ENCODE measurements at places on chromosomes 7 and 10.

- DNase-seq: no peak
These were observed 12.5 kb downstream of the TMEM72 start for GRCh38 chr10:44923611-44924010.

DNA sequence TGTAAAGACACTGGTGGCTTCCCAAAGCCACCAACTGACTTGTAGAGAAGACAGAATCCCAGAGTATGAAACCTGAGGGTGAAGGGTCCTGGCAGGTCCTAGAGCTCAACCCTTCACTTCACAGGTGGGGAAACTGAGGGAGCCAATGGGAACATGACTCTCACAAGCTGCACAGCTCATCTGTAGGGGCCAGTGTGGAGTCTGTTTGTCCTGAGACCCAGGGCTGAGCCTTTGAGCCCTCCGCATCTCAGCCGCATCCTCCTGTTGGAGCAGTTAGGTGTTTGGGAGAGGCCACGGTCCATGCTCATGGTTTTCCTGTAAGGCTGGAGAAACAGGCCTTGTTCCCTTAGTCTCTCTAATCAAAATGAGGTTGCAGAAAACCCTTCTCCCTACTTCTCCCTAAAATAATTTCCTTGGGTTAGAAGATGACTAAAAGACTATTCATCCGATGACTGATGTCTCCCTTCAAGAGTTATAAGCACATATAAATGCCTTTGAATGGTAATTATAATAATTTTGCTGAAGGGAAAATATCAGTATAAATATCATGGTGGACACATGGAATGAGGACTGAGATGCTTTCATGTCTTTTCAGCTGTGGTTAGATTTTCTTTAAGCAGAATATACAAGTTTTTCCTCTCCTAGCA, 10.3 kb downstream of the HTRA1 start:
- DNase-seq: no peak

GRCh38 chr10:1635340-1635739, 102.0 kb downstream of the ADARB2 start:
- DNase-seq: no peak

DNA sequence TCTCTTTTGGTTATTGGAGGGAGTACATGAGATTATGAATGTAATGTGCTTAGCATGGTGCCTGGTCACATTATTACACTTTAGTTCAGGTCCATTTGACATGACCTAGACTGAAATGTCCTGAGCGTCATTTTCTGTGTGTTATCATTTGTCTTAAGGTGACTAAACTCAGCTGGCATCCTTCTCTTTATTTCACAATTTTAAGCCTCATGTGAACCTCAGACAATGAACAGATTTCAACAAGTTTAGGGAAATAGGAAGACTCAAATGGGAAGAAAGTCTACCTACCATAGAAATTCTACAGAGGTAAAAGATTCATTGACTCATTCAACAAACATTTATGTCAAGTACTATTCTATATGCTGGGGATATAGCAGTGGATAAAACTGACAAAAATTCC, 70.2 kb upstream of the EXOC6 start:
- no peak for DNase-seq

DNA sequence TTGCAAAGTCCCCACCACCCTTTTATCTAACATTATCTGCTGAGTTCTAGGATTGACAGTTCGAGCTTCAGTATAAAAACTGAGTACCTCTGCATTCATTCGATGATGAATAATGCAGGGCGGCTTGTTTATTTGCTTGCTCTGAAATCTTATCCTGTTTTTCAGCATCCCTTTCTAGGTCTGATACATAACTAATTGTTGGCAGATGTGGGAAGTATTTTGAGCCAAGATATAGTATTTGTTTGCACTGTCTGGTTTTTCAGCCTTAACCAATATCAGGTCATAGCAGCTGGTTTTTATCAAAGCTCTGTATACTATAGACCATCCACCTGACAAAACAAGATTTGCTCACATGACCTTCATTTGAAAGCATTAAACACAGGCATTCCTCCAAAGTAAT, 161.4 kb downstream of the TFEC start:
- no peak for DNase-seq

- no peak for DNase-seq
These were observed 68.1 kb downstream of the LHPP start for GRCh38 chr10:124529661-124530214.

DNA sequence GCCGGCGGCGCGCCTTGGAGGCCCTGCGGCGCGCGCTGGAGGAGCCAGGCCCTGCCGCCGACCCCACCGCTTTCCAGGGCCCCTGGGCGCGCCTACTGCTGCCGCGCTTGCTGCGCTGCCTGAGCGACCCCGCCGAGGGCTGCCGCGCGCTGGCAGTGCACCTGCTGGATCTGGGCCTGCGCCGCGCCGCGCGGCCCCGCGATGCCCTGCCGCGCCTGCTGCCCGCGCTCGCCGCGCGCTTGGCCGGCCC, 280 bp downstream of the DNAAF5 start:
- DNase-seq: no peak

DNA sequence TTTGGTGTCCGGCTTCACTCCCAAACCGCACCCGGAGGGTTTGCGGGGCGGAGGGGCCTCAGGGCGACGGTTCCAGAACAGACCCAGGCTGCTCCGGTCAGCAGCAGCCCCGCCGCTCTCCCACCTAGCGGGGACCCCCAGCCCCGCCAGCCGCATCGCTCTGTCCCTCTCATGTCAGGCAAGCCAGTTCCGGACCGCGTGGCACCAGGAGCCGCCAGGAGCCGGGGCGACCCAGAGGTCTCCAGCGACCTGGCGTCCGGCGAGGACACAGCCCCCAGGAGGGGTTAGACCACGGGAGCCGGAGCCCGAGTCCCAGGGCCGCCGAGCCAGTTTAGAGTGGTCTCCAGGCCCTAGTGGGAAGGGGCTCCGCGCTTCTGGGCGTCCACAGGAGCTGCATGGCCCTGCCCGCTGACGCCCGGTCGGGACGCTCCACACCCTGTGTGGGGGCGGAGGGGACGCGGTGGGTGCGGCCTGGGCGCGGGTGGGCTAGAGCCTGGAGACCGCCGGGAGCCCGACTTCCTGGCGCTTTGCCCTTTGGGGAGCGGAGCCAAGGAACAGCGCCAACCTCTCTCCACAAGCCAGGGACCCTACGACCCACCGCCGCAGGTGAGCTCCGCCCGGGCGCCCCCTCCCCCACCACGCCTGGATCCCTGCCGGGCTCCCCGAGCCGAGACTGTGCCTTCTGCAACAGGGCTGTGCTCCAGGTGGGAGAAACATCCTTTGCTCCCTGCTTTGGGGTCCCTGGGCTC, 43.4 kb downstream of the ZNF117 start:
- DNase-seq: no peak

DNA sequence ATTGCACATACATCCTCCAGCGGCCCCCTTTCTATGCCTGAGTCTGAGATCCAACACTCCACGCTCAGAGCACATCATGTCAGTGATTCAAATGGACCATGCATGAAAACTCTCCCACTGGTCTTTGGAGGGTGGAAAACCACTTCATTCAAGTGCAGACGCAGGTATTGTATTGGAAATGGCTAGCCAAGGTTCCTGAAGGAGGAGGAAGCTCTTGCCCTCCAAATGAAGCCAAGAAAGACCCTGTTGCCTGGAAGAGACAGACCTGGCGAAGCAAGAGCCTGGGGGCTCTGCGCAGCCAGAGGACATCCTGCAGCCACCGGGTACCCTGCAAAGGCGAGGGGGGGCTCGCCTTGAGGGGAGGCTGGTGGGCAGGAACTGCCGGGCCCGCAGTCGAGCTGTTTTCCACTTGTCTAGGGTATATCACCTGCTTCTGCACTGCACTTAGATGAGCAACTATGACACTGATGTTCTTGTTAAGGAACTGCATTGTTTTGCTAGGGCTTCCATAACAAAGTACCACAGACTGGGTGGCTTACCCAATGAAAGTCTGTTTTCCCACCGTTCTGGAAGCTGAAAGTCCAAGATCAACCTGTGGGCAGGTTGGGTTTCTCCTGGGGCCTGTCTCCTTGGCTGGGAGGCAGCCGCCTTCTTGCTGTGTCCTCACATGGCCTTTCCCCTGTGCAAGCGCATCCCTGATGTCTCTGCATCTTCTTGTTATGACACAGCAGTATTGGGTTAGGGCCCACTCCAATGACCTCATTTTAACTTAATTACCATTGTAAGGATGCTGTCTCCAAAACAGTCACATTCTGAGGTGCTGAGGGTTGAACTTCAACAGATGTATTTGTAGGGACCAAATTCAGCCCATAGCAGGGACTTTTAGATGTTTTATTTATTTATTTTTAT, 233.4 kb downstream of the ARHGAP12 start:
- no peak for DNase-seq

GRCh38 chr10:132671228-132672154, 114.5 kb downstream of the NKX6-2 start:
- DNase-seq: no peak

GRCh38 chr10:104324931-104325330, 13.3 kb downstream of the ITPRIP start:
- DNase-seq: no peak

- no peak for DNase-seq
These were observed 178.7 kb downstream of the AHR start for GRCh38 chr7:17477182-17477581.

DNA sequence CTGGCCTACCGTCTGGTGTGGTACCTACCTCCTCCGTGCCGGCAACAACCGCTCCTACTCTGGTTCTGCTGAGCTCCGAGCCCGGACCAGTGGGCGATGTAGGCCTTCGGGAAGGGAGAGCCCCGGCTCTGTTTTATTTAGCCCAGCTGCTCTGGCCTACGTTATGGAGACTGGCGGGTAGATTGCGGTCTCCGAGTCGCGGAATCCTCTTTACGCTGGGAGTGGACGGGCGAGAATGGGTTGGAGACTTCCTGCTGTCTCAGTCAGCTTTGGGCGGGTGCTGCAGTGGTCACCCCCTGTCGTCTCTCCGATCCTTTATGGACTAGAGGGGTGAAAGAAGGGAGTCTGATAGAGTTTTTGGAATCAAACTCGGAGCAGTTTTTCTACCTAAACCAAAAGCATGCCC, 406 bp downstream of the CBLL1 start:
- no peak for DNase-seq

DNA sequence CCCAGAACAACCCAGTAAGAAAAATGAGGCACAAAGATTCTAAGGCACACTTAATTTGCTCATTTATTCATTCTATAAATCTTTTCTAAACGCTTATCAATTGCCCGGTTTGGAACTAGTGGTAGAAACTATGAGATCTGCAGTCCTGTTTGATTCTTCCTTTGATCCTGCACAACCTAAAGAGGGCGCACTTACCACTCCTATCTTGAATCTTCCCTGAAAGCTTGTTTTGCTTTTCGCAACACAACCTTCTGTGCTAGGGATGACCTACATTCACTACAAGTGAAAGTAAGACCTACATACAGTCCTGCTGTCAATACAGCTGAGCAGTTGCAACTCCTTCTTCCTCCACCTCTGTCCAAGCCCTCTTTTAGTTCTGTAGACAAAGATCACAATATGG, 12.6 kb upstream of the ARL4A start:
- DNase-seq: peak; percentile 80
